ENCODE measurements at places on chromosomes 13 and 19.

DNA sequence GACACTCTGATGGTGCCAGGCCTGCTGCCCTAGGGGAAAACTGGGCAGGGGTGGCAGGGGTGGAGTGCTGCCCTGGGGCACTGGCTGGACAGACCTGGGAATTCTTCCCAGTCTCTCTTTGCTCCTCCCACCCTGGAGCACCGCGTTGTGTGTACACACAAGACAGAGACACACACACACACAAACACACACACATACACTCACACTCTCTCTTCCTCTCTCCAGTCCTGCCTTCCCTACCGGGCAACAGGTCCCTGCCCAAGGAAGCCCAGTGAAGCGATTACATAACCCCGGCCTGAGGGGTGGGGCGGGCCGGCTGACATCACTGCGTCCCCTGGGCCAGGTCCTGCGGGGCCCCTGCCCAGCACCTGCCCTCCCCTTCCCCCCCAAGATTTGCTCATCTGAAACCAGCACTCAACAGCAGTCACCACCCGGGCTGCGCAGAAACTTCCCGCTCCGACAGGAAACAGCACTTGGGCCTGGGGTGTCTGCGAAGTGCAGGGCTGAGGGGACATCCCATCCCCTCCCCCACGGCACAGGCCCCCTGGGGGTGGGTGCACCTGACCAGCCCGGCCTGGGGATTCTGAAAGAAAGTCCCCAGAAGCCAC lies 1.2 kb downstream of the MKNK2 start:
- DNase-seq = peak; percentile 43

GRCh38 chr19:47310819-47311218 lies 1.2 kb downstream of the C5AR1 start:
- DNase-seq = no peak

DNA sequence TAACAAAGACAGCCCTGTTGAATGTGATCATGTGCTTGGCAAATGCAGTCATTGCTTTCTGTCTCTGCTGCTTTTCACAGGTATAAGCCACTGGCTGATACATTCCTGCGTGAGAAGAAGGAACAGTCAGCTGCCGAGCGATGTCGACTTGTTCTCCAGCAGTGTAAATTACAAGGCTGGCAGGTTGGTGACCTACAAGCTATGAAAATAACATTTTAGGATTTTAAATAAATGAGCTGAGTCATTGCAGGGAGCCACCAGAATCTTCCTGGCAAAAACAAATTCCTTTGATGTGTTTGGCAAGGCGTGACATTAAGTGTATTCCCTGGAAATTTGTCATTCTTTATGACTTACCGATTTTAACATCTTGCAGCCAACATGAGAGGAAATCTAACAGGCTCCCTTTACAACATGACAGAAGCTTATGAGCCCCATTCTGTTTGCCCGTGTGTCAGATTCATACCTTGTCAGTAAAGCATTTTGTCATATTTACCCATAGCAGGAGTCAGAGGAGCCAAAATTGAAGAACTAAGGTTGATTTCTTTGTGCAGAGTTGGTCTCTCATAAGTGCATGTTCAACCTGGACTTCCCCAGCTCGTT lies 471.4 kb downstream of the MYO16 start:
- no peak for DNase-seq

DNA sequence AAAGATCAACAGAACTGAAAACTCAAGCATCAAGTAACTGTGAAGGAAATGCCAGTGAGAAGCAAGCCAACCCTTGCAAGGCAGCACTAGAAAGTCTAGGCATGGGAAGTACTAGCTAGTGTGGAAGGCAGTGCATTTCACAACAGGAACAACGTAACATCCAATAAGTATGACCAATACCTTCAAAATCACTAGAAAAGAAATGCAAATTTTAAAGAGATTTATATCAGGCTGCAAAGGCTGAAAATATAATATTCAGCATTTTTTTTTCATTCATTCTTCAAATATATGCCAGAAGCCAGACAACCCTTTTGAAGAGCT lies 121.9 kb downstream of the DLEU7 start:
- no peak for DNase-seq

- DNase-seq = peak; percentile 37
Measured at GRCh38 chr19:46753420-46754155, 7.3 kb upstream of the STRN4 start.
